ENCODE measurements at places on chromosomes 13 and 19.

DNA sequence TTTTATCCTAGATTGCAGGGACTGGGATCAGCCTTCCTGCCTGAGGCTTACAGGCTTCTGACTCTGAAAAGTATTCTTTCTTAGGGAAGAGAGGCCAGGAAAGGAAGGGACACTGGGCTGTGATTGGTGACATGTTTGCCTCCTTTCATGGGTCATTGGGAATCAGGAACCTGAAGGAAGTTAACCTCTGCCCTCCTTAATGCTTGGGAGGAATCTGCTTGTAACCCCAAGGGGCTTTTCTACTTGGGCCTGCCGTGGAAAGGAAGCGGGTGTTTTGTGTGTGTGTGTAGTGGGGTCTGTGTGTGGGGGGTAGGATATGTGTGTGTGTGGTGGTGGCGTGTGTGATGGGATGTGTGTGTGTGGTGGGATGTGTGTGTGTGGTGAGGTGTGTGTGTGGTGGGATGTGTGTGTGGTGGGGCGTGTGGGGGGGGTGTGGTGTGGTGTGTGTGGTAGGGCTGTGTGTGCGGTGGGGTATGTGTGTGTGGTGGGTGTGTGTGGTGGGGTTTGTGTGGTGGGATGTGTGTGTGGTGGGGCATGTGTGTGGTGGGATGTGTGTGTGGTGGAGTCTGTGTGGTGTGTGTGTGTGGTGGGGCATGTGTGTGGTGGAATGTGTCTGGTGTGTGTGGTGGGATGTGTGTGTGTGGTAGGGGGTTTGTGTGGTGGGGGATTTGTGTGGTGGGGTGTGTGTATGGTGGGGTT is 41.3 kb upstream of the NPAS1 start:
- no peak for DNase-seq

DNA sequence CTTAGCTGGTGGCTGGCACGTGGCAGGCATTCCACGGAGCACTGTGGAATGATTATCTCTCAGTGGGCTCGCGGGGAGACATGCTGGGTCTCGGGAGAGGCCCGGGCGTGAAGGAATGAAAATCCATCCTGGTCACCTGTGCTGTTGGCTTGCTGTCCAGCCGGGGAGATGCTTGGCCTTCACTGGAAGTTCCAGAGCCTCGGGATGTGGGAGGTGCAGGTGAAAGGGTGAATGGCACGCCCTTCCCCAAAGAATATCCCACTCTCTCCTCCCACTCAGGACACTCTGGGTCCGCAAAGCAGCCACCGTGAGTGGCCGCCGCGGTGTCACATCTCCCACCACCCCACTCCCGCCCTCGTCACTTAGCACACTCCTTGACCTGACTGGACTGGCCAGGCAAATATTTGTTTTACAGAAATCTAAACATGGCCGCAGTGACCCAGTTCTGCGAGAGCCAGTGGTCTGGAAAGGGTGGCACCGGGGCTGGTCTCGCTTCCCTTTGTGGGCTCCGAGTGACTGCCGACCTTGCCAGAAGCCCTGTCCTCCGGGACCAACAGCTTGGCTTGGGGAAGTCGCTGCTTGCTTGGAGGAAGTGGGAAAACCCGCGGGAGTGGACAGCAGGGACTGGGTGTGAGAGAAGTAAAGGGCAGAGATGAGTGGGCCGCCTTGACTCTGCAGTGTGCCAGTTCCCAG is 8.0 kb downstream of the DPP9 start:
- no peak for DNase-seq

GRCh38 chr19:51407511-51408131 is 9.8 kb downstream of the SIGLEC10 start:
- DNase-seq: no peak

DNA sequence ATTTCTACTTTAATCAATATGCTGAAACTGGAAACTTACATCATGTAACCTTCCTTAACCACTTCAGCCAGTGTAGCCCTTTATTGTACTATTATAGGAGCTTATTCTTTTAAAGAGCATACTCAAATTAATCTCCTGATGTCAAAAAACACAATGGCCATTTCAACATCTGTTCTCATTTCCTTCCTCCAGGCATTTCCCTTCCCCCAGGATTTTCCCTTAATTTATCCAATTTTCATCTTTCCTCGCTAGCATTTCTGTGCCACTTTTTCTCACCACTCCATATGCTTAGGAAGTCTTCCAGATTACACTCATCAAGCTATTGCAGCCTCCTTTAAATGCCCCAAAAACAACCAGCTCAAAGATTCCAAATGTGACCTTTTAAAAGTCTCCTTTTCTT is 265.0 kb downstream of the PCDH9 start:
- DNase-seq: no peak

- DNase-seq: no peak
Measured at GRCh38 chr13:38883783-38884182, 106.8 kb downstream of the STOML3 start.

DNA sequence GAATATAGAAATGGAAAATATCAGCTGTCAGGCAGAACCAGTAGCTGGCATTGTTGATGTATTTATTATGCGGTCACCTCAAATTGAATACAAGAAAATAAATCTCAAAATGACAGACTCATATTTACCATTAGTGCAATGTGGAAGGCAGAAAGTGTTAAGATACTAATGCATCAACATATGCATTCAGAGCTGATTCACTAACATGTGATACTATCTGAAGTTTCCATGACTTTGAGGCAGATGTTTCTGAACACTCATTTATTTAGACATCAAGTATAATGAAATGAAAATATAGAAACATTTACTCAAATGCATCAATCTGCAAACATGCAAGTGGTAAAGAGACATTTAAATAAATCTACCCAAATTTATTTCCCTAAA is 474.2 kb upstream of the SLC10A2 start:
- DNase-seq: no peak

DNA sequence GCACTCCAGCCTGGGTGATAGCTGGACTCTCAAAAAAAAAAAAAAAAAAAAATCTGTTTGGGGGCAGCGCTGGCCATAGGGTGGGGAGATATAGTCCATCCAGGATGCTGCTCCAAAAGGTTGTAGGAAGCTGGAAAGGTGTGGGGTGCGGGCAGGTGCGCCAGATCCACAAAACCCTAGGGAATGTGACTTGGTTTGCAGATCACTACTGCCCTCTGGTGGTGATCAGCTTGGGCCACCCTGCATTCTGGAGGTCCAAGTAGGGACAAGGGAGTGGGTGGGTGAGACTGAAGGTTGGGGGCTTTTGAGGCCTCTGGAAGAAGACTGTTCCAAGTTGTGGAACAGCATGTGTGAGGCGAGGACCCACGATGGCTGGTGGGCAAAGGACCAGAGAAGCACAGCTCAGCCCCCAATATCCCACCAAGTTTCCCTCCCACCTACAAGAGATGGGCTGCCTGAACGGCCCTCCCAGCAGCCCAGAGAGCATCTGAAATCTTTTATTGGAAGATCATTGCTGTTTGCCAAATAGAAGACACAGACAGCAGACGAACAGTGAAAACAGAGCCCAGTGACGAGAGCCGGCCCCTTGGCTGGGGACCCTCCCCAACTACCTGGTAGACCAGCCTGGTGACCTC is 10.4 kb upstream of the TYK2 start:
- DNase-seq: peak; percentile 52

- DNase-seq: peak; percentile 65
Measured at GRCh38 chr13:44575741-44576350, at the start of gene TSC22D1. TSS of gene TSC22D1 (minus strand) at chr13:44576330. CDS start at chr13:44576074, 256 bp downstream.

DNA sequence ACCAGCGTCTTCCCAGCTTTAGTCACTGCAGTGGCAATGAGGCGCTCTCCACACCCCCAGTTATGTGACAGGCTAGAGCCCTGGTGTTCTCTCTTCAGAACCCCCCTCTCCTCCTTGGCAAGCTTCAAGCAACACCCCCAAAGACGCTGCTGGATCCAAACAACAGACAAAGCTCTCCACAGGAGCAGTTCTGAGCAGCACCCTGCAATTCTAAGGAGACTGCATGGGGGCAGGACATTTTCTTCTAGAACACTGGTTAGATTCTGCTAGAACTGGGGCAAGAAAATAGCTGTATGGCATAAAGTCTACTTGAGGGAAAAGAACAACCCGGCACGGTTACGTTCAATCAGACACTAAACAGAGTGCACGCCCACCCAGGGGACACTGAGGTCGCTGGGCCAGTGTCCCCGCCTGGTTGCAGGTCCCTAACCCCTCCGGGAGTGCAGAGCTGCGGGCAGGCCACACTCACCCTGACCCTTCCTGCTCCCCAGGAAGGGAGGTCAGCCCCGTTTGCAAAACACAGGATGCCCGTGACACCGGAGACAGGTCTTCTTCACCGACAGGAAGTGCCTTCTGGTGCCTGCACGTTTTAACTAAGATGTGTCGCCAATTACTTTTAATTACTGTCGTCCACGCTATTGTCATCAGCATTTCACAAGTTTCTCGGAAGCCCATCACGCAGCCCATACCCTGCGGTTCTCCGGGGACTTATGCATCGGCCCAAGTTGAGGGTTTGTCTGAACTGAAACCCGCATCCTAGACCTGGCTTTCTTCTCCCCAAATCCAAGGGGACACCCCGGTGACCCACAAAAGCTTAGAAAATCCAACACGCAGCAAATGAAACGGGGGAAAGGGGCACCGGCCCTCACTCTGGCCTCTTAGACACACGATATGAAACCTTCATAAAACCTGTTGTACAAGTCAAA is 943 bp downstream of the GJB6 start:
- DNase-seq: no peak

- no peak for DNase-seq
Measured at GRCh38 chr13:40352380-40352778, 314.1 kb downstream of the FOXO1 start.

- DNase-seq: no peak
Measured at GRCh38 chr19:41552558-41552957, 23.4 kb upstream of the CEACAM21 start.

- no peak for DNase-seq
Measured at GRCh38 chr13:77034881-77035280, 7.9 kb upstream of the FBXL3 start.

DNA sequence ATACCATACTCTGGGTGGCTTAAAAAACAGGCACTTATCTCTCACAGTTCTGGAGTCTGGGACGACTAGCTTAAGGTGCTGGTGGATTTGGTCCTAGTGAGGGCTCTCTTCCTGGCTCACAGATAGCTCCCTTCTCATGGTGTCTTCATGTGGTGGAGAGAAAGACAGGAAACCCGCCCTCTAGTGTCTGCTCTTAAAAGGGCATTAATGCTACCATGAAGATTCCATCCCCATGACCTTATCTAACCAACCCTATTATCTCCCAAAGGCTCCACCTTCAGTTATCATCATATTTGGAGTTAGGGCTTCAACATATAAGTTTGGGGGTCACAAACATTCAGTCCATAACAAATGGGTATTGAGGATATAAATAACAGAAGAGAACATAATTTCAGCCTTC is 139.4 kb downstream of the HS6ST3 start:
- no peak for DNase-seq

DNA sequence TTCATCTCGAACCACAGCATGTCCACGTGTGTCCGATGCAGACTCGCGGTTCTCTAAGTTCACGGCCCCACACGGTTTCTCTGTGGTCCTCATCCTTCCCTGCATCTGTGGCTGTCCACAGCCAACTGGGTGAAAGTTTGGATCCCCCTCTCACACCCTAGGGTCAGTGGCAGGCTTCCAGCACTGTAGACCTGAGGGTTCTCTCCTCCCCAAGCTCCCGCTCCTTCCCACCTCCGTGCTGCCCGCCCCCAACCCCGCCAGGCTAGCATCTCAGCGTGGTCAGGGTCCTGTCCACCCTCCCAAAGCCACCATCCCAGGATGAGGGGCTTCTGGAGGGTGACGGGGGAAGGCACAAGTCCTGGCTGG is 3.0 kb downstream of the ANGPTL4 start:
- DNase-seq: no peak

DNA sequence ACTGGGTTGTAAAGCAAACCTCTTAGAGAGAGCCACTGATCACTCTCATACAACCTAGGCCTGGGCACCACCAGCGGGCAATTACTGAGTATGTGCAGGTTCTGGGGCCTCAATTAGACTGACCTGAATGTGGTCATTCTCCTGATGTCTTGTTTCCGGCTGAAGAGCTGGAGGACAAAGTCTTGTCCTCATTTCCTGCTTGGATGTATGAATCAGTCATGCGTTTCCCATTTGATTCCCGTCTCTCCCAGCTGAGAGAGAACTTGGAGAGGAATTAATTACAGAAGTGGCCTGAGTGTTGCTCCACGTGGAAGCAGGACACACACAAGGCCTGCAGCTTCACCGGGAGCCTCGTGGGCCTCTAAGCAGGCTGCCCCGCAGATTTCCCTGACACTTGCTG is 799.3 kb upstream of the ARGLU1 start:
- no peak for DNase-seq

- DNase-seq: no peak
Measured at GRCh38 chr19:2230807-2231533, 5.2 kb downstream of the PLEKHJ1 start.

DNA sequence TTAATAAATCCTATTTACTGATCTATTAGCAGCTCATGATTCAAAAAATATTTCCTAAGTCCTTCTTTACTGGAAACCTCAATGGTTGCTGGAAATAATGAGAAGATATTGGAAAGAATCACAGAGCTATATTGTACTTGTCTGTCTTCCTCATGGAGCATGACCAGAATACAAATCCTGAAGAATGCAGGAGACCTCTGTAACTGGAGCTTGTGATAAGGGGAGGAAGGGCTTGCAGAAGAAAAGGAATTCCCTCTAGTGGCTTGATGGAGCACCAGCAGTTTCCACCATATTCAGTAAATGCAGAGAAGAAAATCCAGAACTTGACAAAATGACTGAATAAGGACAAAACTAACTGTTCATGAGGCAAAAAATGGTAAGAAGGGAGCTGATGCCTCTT is 1333.1 kb downstream of the EFNB2 start:
- no peak for DNase-seq

DNA sequence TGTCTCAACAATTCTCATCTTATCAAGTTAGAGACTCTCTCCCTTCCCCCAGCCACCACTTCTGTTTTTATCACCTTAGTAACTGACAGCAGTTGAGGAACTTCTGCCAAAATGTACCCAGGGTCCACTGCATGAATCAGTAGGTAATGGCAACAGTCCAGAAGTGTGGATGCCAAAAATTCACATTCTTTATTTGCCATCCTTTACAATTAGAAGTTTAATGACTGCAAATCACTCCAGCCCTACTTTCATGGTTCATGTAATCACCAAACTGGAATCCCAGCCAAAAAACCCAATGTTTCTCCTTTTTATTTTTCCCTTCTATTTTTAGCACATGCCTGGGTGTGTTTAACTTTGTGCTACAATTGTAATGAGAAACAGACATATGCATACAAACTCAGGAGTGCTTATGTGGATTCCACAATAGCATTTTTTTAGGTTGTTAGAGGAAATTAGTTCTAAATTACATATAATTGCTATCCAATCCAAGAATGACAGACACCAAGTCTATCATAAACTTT is 243.5 kb downstream of the RGCC start:
- DNase-seq: no peak

GRCh38 chr13:31786011-31786410 is 46.7 kb downstream of the RXFP2 start:
- DNase-seq: no peak

Data from stimulated activated naive CD4-positive, alpha-beta T cell treated with Interleukin-2 at 50 U/mL for 16 hours (primary cell).